RWPE1 (cell line): ENCODE measurements at places on chromosomes 2 and 18.

GRCh38 chr2:95215018-95215612 is 7.8 kb downstream of the ZNF892 start:
- DNase-seq = no peak

DNA sequence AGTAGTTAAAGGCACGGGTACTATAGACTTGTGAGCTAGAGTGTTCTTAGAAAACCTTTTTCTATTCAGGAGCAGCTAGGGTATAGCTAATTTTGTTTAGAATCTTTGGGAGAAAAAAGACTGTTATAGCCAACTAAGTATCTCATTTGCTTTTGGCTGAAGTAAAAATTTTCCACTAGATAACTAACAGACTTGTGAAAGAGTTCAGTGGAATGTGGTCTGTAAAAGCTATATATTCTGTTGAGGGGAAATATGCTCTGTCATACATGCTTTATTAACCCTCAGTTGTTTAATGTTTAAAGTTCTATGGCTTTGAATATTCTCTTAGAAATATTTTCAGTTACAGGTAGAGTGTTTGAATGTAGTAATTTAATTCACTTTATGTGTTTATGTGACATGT is 49.7 kb downstream of the RIF1 start:
- no peak for DNase-seq

DNA sequence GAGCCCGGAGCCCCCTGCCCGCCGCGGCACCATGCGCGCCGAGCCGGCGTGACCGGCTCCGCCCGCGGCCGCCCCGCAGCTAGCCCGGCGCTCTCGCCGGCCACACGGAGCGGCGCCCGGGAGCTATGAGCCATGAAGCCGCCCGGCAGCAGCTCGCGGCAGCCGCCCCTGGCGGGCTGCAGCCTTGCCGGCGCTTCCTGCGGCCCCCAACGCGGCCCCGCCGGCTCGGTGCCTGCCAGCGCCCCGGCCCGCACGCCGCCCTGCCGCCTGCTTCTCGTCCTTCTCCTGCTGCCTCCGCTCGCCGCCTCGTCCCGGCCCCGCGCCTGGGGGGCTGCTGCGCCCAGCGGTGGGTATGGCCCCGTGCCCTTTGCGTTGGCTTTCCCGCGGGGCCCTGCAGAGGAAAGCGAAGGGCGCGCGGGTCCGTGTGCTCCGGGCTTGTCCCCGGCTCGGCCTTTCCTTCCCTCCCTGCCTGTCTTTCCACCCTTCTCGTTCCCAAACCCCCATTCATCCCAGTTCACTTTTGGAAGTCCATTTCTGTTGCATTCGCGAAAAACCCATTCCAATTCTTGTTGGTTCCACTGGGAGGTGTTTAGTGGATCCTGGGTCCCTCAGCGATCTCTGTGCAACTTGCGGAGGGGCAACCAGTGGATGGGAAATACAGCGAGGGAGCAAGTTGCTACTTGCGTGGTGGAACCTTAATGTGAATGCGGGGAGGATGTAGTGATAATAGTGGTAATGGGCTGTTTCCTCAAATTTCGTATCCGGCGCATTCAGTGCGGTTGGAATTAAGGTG is 599 bp downstream of the ADAM23 start:
- peak; percentile 36 for DNase-seq

DNA sequence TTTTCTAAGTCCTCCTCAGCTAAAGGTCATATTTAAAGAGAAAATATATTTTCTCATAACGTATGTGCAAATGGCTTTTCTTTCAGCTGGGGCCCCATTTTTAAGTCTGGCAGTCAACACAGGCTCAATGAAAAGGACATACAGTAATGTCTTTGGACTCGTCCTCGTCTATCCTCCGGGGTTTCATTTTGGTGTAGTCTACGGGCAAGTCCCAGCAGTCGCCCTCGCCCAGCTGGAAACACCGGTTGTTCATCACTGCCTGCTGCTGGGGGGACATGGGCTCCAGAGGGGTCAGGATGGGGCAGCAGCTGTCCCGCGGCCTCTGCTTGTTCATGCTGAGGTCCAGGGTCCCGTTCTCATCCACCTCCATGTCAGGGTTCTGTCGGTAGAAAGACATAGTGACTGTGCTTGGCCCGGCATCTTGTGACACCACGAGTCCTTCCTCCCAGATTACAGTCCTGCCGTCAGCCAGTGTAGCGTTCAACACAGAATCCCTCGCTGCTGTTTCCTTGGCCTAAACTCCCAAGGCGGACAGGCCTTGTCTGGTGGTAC is 144.9 kb upstream of the PXDN start:
- no peak for DNase-seq
